ENCODE measurements at places on chromosomes 12 and 14. TPM values are rescaled to one million over a fixed set of nuclear protein-coding genes. Genes with fewer than 3 reads are reported as not detected.

- DNase-seq = no peak
Measured at GRCh38 chr12:64696080-64696741, 63.0 kb downstream of the GNS start.

RILPL1 gene
- total RNA-seq = 1.8 TPM

- DNase-seq = no peak
Measured at GRCh38 chr14:89842837-89843236, 111.7 kb downstream of the EFCAB11 start.

OTOGL gene
- not detected for total RNA-seq

KLRD1 gene
- 0.65 TPM for total RNA-seq

GRCh38 chr14:68106456-68106855 is 286.9 kb downstream of the RAD51B start:
- DNase-seq = no peak

GRCh38 chr12:321606-322326 is 59.1 kb upstream of the SLC6A13 start:
- no peak for DNase-seq

ESR2 gene
- 0.18 TPM for total RNA-seq

DNA sequence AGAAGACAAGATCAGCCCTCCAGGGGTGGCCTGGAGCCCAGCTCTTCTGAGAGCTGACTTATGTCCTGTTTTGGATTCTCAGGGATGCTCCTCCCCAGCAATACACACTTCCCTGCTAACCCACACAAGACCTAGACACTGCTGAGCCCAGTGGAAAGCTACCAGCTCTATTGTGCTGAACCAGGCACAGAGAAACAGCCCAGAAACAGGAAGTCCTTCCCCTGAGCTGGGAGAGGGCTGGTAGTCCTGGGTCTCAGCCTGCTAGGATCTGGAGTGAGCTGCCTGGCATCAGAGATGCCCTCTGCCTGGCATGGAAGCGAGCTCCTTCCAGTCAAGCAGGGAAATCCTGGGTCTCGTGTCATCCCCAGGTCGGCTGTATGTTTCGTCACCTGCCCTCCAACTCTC is 1.2 kb upstream of the LAG3 start:
- DNase-seq = no peak

DNA sequence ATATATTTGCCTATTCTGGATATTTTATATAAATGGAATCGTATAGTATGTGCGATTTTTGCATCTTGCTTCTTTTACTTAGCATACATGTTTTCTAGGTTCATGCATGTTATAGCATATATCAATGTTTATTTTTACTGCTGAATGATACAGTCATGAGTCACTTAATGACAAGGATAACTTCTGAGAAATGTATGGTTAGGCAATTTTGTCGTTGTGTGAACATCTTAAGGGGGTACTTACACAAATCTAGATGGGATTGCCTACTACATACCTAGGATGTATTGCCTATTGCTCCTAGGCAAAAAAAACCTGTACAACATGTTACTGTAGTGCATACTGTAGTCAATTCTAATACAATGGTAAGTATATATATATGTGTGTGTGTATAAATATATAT is 8.8 kb downstream of the USP15 start:
- no peak for DNase-seq

SPTB gene
- 0.08 TPM for total RNA-seq

DNA sequence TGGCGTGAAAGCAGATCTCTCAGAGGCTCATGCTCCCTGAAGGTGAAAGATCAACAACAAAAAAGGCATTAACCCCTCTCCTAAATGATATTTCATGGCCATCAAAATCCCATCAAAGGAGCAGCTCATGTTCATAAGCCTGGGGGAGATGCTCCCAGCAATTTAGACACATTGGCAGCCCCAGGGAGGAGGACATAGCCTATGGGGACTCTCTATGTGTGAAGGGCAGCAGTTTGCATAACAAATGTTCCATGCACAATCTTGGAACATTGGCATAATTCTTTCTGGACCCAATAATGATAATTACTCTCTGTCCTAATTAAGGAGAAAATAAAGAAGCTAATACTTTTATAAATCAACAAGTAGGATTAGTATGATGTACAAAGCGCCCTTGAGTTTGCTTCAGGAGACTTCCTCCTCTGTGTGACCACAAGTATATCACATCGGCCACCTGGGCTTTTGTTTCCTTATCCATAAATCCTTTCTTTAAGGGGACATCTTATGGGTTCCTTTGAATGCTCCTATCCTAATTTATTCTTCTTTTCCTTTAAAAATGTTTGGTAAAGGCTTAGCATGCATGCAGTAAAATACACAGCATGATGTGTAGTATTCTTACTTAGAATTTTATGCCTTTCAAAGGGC is 161.9 kb upstream of the PLEKHG7 start:
- DNase-seq = no peak

DLK1 gene
- not detected for total RNA-seq

GRCh38 chr12:89273525-89273924 is 78.8 kb downstream of the DUSP6 start:
- no peak for DNase-seq

DNA sequence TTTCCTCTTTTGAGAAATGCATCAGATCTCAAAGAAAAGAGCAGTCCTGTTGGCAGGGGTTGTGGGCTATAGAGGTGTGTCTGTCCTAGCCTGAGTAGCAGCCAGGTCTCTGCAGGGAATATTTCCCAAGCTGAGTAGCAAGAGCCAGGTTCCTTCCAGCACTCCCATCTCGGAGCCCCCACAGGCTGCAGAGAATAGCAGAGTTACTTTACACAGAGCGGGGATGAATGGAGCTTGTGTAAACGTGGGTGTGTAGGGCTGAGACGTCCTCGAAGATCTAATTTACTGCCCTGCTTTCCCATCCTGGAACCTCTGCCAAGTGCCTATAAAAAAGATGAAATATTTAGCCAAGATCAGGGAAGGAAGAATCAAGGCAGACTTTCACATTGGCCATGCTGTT is 156.6 kb downstream of the TSPAN9 start:
- DNase-seq = no peak

DNA sequence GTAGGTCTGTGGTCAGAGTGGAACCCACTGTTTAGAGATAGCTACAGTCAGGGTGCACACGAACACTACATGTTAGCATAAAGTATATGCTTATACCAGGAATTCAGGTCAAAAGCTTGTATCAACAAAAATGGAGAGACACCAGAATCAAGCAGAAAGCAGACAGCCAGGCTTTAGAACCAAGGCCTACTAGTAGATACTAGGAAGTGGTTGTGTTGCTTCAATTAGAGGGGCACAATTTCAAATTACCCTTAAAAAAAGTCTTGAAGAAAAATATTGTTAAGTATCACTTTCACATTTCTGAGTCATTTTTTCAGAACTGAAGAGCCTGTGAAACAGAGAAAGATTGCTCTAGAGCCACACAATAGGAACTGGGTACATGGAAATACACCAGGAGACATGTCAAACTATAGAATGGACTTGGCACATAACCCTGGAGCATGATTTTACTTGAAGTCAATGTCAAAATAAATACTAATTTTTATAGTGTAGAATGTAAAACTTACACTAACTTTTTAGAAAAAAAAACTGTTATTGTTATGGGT is 41.6 kb downstream of the LRRC9 start:
- DNase-seq = no peak

DNA sequence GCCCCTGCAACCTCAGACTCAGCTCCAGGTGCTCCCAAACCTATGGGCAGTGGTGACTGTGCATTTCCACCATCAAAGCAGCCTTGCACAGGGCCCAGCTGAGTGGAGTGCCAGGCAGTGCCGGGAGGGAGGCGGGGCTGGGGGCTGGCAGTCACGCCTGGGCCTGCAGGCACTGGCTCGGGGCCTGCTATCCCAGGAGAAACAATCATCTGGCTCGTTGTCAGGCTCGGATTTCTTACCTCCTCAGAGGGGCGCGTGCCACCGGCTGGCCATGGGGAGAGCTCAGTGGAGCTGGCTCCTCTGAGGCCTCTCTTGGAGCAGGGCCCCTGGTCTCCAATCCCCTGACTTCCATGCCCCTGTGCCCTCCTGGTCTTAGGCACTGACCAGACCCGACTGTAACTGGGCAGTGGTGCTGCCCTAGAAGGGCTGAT is 20.2 kb upstream of the PPP1R13B start:
- no peak for DNase-seq

DNA sequence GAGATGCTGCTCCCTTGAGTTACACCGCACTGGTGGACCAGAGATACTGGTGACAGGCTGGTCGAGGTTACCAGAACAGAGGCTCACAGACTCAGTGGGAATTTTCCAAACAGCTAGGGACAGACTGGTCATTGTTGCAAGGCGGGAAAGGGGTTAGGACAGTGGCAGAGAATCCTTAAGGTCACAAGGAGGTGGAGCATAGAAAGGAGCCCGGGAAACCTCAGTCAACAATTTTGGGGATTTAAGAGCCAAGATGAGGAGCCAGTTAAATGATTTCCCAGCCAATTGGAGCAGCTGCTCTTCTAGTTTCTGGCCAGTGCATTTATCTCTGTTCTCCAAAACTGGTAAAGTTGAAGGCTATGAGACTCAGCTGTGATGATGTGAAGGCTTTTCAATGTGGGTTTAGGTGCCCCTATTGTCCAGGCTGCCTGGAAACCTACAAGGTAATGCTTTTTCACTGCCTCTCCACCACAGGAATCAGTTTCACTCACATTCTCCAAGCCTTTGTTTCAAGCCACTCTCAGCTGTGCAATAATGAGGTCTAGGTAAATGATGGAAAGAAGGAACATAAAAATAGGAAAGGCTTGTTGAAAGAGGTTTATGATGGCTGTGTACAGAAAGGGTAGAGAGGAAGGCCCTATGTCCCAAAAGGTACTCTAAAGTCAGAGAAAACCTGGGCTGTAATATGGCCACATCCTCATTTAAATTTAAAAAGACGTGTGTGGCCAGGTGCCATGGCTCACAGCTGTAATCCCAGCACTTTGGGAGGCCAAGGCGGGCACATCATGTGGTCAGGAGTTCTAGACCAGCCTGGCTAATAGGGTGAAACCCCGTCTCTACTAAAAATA is 7.0 kb upstream of the TNS2 start:
- no peak for DNase-seq

ZDHHC22 gene
- not detected for total RNA-seq

- DNase-seq = no peak
Measured at GRCh38 chr12:1962051-1963020, 41.9 kb downstream of the DCP1B start.

DNA sequence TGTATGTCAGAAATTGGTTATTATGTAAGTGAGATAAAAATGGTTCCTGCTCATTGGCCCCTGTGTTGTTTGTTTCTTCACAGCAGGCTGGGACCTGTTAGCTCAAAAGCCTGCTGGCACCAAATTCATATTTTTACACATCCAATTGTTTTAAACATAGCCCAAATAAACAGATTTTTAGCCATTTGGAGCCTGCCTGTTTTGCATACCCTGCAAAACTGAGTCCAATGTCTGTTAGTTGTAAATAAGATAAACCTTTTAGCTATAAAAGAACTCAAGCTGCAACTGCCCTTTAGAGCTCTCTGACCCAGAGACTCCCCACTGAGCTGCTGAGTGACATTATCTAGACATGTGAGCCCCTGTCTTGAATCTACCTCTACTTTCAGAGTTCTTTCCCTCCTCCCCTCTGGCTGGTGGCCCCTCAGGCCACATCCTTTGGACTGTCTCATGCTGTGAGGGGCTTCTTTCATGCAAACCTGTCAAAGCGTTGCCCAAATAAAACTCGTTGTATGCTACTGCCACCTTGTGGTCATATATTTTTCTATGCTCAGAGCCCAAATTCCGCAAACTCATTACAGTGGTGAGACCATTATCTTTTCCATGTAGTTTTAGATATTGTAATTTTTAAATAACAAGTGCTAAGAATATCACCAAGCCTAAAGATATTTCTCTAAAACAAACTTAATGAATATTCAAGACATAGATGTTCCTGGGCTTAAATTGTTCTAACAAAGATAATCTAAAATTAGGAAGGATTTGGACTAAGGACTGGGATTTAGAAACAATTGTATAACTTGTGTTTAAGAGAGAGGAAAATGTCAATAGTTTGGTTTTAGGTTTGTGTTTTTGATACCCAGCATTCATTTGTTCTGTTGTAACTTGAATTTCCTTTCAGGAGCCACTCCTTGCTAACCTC is 337.9 kb downstream of the AACS start:
- DNase-seq = no peak

- no peak for DNase-seq
Measured at GRCh38 chr14:104247336-104248202, 109.2 kb downstream of the KIF26A start.

DNA sequence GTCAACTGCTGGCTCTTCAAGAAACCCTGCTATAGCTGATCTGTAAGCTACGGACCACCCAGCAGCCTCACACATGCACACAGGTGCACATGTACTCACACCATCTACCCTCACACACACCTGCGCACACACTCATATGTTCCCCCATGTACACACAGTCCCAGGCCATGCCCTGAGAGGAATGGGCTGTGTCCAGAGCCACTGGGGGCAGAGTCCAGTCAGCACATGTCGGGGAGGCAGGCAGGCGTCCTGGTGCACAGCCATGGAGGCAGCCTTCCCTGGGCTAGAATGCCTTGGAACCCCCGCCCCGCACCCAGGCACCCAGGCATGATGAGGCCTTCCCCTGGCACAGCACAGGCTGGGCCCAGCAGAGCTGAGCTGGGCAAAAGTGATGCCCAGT is 58.3 kb upstream of the DLK1 start:
- no peak for DNase-seq

P2RX2 gene
- total RNA-seq = not detected

FRMD6 gene
- total RNA-seq = 3.3 TPM

SLC17A8 gene
- total RNA-seq = not detected

GRCh38 chr14:95222151-95222631 is 64.9 kb upstream of the DICER1 start:
- DNase-seq = no peak

KLRK1 gene
- 0.93 TPM for total RNA-seq

SLC38A4 gene
- not detected for total RNA-seq

CARMIL3 gene
- 3.7 TPM for total RNA-seq

GRIP1 gene
- 0.18 TPM for total RNA-seq

DNA sequence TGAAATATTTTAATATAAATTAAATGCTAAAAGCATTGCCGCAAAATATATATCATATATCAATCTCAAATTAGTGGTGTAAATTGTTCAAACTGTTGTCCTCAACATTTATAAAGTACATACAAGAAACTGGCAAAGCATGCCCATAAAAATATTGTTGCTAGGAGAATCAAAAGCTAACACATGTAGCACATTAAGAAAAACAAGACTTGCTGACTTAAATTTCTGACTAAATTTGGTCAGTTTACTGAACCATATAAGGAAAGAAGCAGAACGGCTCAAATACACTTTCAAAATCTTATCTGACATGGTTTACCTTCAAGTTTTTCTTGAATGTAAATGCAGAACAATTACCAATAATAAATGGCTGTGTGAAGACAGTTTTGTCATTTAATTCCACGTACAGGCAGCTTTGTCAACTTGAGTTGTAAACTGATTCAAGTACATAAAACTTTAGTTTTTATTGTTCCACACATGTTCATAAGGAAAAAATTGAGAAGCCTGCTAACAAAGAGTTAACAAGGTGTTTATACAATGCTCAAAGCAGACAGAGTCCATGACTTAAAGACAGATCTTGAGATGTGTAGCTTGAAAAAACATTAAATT is 50.4 kb downstream of the PPP1R12A start:
- DNase-seq = no peak

GRCh38 chr14:29820785-29821184 is 106.9 kb downstream of the PRKD1 start:
- no peak for DNase-seq

- no peak for DNase-seq
Measured at GRCh38 chr12:43312991-43313505, 239.0 kb downstream of the ADAMTS20 start.

- DNase-seq = no peak
Measured at GRCh38 chr14:104898870-104899510, 25.7 kb upstream of the PLD4 start.

Measured in activated CD4-positive, alpha-beta memory T cell treated with anti-CD3 and anti-CD28 coated beads, Interleukin-2, amount 10 ng/mL, durations not matched to agents 7 days and 5 days (primary cell).